SW 1271 (cell line): ENCODE measurements at places on chromosomes 6 and 20.

DNA sequence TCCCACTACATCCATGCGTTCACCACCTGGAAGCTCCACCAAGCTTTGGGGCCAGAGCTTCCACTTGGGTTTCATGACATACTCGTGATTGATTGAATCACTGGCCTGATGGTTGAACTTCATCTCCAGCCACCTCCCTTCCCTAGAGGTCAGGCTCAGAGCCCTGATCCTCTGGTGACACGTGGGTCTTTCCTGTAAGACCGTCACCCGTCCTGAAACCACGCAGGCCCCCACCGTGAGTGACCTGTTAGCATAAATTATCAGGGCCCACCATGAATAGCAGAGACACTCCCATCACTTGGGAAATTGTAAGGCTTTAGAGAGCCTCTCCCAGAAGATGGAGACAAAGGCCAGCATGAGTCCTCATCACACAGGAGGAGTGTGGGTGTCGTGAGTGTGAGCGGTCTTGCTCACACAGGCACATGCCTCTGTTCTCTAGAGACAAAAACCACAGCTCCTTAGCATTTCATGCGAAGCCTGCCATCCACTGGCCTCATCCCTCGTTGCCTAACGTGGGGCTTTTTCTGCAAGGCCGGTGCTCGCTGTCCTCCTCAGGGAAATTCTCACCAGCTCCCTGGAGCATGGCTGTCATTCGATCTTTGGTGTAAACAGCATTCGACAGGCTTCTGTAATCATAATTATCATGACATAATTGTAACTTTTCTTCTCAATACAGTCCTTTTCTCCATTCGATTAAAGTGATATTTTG lies 65.1 kb upstream of the DUSP22 start:
- DNase-seq = no peak

GRCh38 chr6:96621983-96622382 lies 59.1 kb downstream of the FHL5 start:
- DNase-seq = no peak

GRCh38 chr20:41249411-41250281 lies 67.9 kb downstream of the ZHX3 start:
- DNase-seq = peak; percentile 37

DNA sequence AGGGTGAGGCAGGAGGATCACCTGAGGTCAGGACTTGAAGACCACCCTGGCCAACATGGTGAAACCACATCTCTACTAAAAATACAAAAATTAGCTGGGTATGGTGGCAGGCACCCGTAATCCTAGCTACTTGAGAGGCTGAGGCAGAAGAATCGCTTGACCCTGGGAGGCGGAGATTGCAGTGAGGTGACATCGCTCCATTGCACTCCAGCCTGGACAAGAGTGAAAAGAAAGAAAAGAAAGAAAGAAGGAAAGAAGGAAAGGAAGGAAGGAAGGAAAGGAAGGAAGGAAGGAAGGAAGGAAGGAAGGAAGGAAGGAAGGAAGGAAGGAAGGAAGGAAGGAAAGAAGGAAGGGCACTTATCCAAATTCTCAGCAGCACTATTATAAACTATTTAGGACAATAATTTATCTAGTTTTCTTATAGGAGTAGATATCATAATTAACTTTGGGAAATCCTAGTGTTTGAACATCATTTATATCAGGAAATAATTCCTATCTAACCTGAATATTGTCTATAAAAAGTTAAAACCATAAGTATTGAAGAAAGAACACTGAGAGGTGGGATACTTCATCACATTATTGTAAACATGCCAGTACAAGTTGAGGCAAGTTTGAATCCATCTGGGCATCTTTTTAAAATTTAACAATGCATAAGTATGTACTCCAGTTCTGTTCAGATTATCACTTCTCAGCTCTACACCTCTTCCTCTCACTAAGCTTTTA lies 305.5 kb downstream of the SLC35F1 start:
- no peak for DNase-seq

GRCh38 chr6:88441346-88441745 lies 275.2 kb upstream of the CNR1 start:
- DNase-seq = no peak

- no peak for DNase-seq
Measured at GRCh38 chr6:15892369-15892768, 229.5 kb upstream of the DTNBP1 start.

GRCh38 chr6:55082021-55082420 lies 92.3 kb upstream of the HCRTR2 start:
- DNase-seq = no peak

DNA sequence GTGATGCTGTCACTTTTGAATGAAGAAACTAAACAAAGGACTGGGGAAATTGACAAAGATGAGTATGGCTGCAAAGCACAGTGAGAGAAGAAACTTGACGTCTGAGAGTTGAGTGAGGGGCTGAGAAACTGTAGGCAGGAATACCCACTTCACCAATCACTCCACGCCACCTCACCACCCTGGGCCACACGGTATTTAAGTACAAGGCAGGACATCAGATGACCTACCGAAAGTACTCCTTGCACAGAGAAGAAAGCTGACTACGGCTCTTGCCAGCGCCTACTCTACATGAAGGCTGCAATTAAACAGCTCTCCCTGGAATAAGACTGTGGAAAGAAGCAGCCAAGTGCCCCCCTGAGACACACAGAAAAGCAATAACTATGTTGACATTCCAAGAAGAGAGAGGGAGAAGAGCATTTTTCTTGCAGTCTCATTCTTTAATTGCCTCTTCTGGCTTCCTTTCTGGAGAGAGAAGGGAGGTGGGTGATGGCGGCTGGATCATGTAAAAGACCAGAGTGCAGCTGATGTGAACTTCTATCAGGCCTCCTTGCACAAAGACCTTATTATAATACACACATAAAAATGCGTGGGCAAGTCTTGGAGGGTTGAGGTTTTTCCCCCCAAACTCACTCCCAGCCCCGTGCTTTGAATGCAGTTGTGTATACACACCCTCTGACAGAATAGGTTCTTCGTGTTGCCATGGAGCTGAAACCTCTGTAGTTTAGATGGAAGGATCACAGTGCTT lies 44.6 kb downstream of the HIVEP2 start:
- no peak for DNase-seq

DNA sequence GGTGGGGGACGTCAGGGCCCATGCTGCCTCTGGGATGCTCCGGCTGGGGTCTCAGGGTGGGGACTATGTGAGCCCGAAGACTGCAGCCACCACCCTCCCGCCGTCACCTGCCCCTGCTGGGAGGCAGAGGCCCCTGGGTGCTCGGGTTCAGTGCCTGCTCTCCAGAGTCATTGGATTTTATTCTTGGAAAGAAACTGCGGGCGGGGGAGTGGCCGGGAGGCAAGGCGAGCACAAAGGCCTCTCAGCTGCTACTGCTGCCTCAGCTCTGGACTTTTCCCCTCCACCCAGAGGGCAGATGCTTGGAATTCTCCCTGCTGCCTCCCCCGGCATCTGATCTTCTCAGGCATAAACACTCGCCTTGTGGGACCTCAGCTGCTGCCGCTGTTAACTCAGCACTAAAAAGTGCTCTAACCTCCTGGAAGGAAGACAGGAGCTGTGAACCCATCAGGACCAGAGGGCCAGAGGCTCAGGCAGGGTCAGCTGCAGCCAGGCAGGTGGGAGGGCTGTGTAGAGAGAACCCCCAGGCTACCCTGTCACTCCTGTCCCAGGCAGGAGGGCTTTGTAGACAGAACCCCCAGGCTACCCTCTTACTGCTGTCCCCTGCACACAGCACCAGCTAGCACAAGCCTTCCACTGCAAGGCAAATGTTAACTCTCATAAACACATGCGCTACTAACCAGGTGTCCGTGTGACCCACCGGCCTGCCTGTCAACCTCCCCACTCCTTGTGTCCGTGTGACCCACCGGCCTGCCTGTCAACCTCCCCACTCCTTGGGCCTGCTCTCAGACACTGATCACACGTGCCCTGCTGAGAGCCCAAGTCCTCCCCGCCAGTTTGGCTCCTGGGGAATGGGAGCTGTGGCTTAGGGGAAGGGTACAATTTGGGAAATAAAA lies 9.4 kb upstream of the FRMD1 start:
- no peak for DNase-seq

- no peak for DNase-seq
Measured at GRCh38 chr6:117267766-117268534, 2.6 kb downstream of the VGLL2 start.

DNA sequence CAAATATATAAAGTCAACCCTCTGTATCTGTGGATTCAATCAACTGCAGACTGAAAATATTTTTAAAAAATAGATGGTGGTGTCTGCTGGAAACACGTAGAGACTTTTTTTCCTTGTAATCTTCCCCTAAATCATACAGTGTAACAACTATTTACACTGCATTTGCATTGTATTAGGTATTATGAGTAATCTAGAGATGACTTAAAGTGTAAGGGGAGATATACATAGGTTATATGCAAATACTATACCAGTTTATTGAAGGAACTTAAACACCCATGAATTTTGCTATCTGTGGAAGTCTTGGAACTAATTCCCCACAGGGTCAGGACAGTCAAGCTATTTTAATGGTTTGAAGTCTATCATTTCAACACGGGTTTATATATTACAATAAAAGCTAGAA lies 10.2 kb downstream of the HDAC2 start:
- no peak for DNase-seq

GRCh38 chr6:6870921-6871320 lies 236.8 kb upstream of the RREB1 start:
- DNase-seq = no peak

- DNase-seq = no peak
Measured at GRCh38 chr20:51460569-51461265, 81.8 kb downstream of the NFATC2 start.

DNA sequence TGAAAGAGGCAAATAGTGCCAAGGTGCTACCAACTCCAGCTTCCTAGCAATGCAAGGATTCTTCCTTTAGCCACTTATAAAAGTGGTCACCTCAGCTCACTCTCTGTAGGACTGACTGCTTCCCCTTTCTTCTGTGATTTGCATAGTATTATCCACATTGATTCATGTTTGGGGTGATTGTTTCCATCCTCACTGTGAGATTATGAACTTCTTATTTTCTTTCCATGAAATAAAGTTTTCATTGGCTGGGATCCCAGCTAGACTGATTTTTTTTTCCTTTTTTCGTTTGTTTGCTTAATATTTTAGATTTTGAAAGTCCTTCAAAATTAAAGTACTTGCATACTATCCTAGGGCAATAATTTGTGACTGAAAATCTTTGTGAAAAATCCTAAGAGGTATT lies 50.5 kb downstream of the EYA4 start:
- DNase-seq = no peak

DNA sequence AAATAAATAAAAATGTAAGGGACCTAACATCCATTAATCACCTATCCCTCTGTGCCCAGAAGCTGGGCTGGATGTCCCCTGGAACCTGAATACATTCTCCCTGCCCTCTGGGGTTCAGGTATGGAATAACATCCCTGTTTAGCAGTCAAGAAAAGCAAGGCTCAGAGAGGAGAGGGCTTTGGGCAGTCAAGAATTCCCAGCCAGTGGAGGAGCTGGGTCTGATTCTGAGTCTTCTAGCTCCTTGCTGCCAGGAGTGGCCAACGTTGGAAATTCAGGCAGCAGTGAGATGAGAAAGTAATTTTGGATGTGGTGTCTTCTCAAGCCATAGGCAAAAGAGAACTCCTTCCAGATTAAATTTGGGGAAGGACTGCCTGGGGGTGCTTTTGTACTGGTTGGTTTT lies 42.6 kb upstream of the ZNFX1 start:
- peak; percentile 55 for DNase-seq

DNA sequence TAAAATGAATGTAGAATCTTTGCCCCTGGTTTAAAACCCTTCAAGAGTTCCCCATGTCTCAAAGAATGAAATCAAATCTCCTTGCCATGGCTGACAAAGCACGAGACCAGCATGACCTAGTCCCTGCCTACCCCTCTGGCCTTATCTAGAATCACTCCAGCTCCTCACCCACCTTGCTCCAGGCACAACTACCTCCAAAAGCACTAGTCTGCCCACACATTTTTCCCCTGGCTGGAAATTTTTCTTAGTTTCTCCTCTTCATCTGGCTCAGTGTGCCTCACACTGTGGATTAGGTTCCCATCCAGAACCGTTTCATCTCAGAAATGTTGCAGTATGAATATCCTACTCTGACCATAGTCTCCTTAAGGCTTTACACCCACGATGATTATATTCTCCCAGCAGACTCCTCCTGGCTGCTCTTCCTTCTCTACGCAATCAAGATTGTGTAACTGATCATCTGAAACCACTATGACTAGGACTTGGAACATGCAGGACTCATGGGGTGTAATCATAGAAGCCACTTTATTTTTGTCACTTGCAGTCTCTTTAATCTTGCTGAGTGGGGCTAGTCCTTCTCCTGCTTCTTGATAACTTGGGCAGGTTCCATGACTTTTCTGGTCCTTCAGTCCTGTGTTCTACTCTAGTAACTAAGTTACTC lies 7.8 kb upstream of the MRS2 start:
- DNase-seq = no peak

DNA sequence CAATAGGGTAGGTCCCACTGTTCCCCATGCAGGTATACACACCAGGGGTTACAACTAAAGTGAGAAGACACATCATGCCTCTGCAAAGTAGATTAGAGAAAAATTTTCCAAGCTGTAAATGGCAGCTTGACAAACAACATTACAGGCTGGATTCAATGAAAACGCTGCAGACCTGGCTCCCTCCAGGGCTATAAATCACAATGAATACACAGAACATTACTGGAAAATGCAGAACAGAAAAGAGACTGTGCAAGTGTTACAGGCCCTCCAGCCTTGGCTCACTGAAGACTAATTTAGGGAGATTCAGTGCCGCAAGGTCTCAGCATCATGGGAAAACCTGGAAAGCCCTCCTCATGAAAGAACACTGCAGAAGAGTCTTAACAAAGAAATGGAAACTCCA lies 207.8 kb downstream of the KHDC1L start:
- DNase-seq = no peak

DNA sequence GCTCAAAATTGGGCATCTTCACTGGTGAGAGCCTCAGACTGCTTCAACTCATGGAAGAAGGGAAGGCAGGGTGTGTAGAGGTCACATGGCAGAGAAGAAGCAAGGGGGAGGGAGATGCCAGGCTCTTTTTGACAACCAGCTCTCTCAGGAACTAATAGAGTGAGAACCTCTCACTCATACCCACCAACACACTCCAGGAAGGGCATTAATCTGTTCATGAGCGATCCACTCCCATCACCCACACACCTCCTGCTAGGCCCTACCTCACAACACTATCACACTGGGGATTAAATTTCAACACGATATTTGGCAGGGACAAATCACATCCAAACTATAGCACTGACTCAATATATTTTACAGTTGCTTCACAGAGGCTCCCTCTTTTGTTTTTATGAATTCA lies 2.0 kb downstream of the MSH5 start:
- no peak for DNase-seq

- no peak for DNase-seq
Measured at GRCh38 chr6:16252686-16253299, 14.4 kb downstream of the GMPR start.
